Choroid plexus epithelial cell (primary cell): ENCODE measurements at places on chromosomes 13 and 19.

- peak; percentile 91 for DNase-seq
Observed at GRCh38 chr19:42270346-42271044, 1.4 kb downstream of the CIC start.

- DNase-seq, result no peak
Observed at GRCh38 chr19:46608581-46609345, 7.6 kb downstream of the CALM3 start.

DNA sequence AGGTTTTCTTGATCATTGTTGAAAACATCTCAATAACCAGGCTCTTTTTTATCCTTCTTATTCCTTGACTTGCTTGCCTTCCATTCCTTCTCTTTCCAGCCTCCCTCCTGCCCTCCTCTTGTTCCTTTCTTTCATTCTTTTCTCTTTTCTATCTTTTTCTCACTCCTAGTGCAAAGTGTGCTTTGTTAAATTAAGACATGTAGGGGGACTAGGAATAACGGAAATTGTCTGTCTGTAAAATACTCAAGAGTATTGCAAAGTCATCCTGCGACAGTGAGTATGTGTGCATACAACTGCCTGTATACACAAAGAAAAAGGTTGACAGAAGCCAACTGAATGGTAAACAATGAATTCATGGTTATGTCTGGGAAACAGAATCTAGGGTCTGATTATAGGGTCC lies 70.1 kb downstream of the LRRC63 start:
- no peak for DNase-seq

- DNase-seq, result no peak
Observed at GRCh38 chr19:46924874-46925547, 64.2 kb downstream of the ARHGAP35 start.

GRCh38 chr19:15274477-15274876 lies 42.2 kb upstream of the EPHX3 start:
- no peak for DNase-seq

DNA sequence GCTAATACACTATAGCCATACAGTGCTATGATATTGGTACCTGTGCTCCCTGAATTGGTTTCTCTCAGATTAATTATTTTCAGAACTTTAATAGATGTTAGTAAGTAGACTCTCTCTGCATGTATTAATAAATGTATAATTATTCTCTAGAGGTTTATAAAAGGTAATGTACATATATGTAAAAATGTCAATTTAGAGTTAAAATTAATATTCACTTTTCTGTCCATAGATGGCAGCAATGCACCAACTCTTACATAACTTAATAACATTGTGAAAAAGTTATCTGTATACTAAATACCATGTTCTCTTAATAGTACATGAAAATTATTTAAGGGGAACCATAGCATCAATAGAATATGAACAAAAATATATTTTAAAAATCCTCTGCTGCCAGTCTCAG lies 515.0 kb upstream of the KLHL1 start:
- peak; percentile 35 for DNase-seq

DNA sequence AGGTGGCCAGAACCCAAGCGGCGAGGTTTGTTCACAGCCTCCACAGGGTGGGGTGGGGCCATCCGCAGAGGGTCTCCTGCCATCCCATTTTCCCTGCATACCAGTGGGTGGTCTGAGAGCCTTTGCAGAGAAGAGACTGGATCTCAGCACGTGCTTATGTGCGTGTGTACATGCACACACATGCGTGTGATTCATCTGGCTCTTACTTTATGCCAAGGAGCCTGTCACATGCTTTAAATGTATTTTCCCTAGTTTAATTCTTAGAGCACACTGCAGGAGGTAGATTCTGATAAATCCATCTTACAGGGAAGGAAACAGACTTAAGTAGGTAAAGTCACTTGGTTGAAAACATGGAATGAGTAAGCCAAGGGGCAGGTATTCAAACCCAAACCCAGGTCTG lies 47.1 kb downstream of the CAPN12 start:
- DNase-seq, result no peak

- no peak for DNase-seq
Observed at GRCh38 chr13:96810104-96810503, 184.2 kb downstream of the OXGR1 start.

DNA sequence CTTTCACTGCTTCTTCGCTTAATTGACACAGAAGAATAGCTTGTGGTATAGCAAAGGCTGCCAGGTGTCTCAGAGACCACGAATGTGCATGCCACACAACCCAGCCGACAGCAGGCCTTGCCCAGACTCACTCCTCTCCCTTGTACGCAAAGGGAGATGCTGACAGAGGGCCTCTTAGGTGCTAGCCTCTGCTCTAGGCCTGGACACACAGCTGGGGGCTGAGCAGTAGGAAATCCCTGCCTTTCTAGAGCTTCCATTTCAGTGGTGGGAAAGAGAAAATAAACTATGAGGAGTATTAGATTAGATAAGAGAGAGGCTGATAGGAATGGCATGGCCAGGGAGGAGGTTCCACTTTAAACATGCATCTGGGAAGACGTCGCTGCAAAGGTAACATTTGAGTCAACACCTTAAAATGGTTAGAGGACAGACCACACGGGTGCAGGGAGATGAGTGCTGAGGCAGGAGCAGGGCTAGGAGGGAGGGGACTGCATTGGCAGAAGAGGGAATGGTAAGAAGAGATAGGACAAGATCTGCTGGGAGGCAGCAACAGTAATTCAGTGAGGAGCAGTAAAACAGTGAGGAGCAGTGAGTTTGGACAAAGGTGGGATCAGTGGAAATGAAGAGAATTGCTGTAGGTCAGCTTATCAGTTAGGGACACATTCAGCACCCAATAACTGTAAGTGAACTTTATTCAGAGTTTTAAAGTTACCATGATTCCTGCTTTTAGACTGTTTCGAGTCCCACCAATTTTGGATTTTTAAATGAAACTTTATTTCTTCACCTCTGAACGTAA lies 100.0 kb downstream of the RNF17 start:
- peak; percentile 2 for DNase-seq

GRCh38 chr13:98657506-98658085 lies 80.7 kb upstream of the STK24 start:
- no peak for DNase-seq

DNA sequence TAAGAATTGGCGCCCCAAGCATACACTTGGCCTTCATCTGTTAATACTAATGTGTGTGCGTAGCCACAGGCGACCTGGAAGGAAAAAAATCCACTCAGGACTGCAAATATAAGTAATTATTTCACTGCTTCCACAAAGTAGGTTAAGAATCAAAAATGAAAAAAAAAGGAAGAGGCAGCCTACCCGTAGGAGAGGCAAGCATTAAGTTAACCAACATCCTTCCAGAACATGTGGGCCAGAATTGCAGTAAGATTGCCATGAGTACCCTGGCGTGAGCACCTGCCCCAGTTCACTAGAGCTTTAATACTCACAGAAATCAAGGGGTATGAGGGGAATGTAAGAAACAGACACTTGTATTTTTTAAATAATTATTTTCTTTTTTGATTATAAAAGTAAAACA lies 22.2 kb downstream of the RCBTB2 start:
- no peak for DNase-seq

DNA sequence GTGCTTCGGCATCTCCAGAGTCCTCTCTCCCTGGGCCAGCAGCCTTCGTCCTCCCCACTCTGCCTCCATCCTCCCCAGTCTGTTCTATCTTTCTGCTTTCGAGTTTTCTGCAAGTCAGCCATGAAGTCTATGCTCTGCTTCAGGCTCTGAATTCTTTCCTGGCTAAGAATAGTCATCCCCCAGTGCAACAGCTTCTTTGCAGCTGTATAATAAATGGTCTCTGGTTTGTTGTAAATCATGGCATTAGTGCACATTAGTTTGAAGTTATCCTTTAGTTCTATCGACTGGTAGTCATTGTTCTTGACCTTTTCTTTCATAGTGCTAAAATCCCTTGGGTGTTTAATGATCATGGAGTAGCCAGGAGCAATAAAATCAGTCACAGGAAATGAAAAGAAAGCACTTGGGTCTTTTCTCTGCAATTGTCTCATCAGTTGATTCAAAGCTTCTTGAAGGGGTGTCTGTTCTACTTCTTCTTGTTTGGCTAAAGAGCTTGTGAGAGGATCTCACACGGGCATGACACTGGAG lies 46.2 kb upstream of the SOX21 start:
- no peak for DNase-seq

GRCh38 chr19:17755977-17756670 lies 4.8 kb downstream of the FCHO1 start:
- DNase-seq, result peak; percentile 80

GRCh38 chr13:98509271-98510155 lies 67.4 kb downstream of the STK24 start:
- peak; percentile 88 for DNase-seq

DNA sequence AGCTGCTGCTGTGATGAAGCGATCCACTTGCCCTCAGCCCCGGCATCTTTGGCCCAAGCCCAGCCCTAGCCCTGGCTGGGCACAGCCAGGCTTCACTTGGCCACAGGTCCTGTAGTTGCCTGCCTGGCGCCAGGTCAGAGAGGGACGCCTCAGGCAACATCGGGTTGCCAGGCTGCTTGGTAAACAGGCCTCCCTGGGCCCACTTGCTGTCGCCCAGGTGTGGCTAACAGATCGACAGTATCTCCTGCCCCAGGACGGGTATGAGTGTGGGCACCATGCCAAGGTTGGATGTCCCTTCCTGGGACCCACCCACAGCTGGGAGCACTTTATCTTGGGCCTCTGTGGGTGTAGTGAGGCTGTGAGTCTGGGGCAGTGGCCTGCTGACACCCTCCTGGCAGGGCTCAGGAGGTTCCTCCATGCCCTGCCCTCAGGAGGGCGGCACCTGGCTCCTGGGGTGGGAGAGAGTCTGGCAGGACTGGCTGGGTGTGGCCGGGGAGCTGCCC lies 27.8 kb downstream of the CARM1 start:
- no peak for DNase-seq
